Hepatocyte (in vitro differentiated cells): ENCODE measurements at places on chromosomes 16 and 17. TPM values are rescaled to one million over a fixed set of nuclear protein-coding genes. Genes with fewer than 3 reads are reported as not detected.

Gene C1QL1
- 12.8 and 15.1 TPM in 2 replicates for total RNA-seq

Gene TBC1D16
- 28.8 and 38.1 TPM in 2 replicates for total RNA-seq

DNA sequence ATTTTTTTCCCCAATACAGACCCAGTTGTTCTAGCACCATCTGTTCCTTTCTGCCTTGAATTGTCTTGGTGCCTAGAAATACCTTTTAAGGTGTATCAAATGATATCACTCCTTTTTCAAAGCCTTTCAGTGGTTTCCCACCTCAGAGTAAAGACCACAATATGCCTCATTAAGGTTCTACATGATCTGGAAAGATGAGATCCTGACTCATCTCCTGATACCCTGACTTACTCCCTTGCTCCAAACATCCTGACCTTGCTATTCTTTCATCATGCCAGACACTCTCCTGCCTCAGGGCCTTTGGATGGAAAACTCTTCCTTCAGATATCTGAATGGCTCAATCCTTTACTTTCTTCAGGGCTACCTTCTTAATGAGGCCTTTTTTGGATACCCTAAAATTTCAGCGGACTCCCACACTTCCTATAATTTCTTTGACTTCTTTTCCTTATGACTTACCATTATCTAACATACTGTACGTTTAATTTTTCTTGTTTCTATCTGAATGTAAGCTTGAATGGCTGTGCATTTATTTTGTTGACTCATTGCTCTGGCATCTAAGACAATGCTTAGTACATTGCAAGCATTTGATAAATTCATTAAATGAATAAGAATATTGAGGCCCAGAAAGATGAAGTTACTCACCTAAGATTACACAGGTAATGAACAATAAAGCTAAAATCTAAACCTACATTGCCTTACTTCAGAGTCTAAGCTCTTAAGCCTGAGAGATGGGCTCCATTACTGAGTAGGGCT, 19.2 kb downstream of the FLOT2 start:
- DNase-seq, result no peak

- no peak for DNase-seq
These were observed 1006.8 kb upstream of the EEF2KMT start for GRCh38 chr16:6104428-6104827.

- no peak for DNase-seq
These were observed 729 bp downstream of the LONP2 start for GRCh38 chr16:48244863-48245195.
